ENCODE measurements at places on chromosomes 2 and 18.

- DNase-seq: no peak
Observed at GRCh38 chr2:7004636-7005035, 87.4 kb downstream of the RNF144A start.

GRCh38 chr18:36849288-36850006 is 20.5 kb downstream of the KIAA1328 start:
- no peak for DNase-seq

GRCh38 chr2:45352506-45352905 is 258.6 kb downstream of the SRBD1 start:
- DNase-seq: no peak

- DNase-seq: no peak
Observed at GRCh38 chr2:10238396-10238795, 64.3 kb upstream of the HPCAL1 start.

- DNase-seq: no peak
Observed at GRCh38 chr2:11393711-11394236, 49.3 kb upstream of the ROCK2 start.

- no peak for DNase-seq
Observed at GRCh38 chr2:132871831-132872230, 201.8 kb upstream of the LYPD1 start.

- no peak for DNase-seq
Observed at GRCh38 chr2:12661489-12661888, 55.2 kb upstream of the TRIB2 start.

DNA sequence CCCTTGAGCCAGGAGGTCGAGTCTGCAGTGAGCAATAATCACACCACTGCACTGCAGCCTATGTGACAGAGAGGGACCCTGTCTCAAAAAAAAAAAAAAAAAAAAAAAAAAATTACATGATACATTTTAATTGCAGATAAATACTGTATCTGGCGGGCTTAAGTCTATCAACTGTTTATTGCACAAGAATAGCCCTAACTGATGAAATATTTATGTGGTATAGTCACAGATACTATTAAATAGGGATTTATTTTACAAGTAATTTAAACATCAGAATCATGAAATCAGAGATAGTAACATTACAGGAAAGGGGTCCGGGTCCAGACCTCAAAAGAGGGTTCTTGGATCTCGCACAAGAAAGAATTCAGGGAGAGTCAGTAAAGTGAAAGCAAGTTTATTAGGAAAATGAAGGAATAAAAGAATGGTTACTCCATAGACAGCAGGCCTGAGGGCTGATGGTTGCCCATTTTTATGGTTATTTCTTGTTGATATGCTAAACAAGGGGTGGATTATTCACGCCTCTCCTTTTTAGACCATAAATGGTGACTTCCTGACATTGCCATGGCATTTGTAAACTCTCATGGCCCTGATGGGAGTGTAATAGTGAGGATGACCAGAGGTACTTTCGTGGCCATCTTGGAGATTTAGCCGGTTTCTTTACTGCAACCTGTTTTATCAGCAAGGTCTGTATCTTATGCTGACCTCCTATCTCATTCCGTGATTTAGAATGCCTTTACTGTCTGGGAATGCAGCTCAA is 166.6 kb downstream of the PMAIP1 start:
- DNase-seq: no peak

- no peak for DNase-seq
Observed at GRCh38 chr18:59873641-59874040, 26.2 kb upstream of the PMAIP1 start.

DNA sequence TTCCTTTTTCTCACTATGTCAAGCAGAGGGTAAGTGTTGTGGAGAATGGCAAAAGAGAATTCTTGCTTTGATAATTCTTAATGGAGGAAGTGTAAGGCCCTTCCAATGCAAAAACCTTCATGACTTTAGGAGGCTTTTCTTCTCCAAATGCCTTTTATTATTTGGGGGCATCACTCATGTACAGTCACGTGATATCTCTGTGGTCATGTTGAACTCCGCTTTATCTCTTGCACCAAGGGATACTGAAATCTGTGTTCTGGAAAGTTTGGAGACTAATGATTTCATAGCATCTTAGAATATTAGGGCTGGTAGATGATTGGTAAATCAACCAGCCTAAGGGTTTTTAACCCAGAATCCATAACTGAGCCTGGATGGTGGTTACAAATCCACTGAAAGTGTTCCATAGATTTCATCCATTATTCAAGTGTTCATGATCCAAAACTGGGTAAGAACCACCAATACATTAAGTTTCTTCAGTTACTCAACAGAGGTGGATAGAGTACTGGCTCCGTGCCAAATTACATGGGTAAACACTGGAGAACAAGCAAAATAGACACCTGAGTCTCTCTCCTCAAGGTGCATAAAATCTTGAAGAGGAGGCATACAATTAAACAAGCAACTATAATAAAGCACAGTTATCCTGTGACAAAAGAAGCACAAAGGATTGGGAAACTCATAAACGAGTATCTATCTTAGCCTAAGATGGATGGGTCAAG is 169.6 kb upstream of the EPHA4 start:
- DNase-seq: no peak

- no peak for DNase-seq
Observed at GRCh38 chr2:75268112-75268511, 68.8 kb upstream of the TACR1 start.

DNA sequence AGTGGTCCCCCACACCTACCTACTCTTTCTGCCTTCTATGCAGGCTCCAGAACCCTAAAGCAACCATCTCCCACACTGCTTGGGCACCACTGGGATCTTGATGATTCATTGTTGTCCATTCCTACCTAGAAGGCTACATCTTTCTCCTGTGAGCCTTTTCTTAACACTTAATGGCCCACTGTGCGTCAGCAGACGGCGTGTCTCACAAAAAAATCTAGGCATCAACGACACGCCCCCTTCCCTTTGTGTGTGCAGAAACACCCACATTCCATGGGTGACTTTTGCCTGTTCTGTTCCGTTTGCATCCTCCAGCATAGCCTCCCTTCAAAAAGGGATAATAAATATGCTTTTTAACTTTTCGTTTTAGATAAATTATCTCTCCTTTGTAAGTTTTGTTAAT is 99.7 kb upstream of the CYRIA start:
- no peak for DNase-seq

GRCh38 chr2:65360441-65360840 is 72.0 kb downstream of the SPRED2 start:
- no peak for DNase-seq

- no peak for DNase-seq
Observed at GRCh38 chr2:120600335-120600734, 135.3 kb upstream of the GLI2 start.

DNA sequence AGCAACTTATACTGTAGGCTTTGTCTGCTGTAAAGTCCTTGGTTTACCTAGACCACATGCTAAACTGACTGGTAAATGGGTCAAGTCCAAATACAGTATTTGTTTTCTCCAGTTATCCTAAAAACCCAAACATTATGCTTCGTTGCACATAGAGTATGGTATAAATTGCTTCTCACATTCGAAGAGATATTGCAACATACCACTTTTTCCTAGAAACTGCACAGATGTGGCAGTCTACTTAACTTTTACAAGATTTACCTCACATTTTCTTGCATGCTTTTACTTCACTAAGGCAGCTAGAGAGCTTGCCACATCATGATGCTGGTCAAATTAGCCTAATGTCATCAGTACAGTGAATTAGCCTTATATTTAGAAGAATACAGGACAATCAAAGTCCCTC is 66.0 kb upstream of the SCN7A start:
- DNase-seq: no peak

All from CD4-positive, alpha-beta T cell treated with Interleukin-1 beta for 1 hour (primary cell).